ENCODE measurements at places on chromosomes 7 and 10.

GRCh38 chr10:23754179-23754578 is 315.3 kb downstream of the OTUD1 start:
- no peak for DNase-seq

DNA sequence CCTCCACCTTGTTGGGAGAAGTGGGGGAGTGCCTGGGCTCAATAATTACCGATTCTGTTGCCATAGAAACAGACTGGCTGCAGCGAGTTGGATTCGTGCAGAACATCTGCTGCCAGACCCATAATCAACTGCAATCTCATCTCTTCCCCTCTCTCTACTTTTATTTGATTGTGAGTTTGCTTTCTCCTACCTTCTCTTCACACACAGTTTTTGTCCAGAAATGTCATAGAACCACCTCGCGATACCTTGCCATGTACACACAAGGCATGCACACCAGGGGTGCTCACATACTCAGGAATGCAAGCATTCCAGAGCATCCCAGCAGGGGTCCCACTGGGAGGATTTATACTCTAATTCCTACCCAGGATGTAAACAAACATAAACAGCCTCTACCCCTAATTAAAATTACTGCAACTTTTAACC is 262.2 kb upstream of the AOAH start:
- no peak for DNase-seq

- no peak for DNase-seq
Observed at GRCh38 chr10:27494116-27494805, 9.8 kb upstream of the RAB18 start.

- no peak for DNase-seq
Observed at GRCh38 chr7:102393467-102393866, 2.7 kb upstream of the PRKRIP1 start.

DNA sequence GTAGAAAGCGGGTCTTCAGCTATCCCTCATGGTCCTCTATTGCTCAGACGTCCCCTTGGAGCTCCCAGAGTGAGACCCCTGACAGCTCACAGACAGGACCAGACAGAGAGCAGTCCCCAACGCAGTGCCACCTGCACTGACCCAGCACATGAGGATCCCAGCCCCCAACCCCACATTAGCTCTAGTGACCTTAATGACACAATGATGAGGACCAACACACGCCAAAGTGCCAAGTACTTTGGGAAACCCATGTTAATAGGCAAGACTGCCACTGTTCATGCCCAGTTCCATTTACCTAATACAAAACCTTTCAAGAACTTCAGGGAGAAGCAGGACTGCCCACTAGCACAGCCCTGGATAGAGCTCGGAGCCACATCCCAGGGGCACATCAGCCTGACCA is 5.7 kb upstream of the GRB10 start:
- no peak for DNase-seq

DNA sequence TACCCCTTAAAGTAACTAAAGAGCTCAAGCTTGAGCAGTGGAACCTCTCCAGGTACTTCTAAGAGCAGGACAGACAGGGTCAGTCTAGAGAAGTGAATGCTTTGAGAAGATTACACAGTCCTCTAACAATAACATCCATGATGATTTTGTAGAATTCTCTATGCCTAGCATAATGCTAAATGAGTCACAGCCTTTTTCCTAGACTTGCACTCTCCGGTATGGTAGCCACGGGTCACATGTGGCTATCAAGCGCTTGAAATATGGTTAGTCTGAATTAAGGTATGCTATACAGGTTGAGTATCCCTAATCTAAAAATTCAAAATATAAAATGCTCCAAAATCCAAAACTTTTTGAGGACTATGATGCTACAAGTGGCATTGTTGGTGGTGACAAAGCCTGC is 166.6 kb upstream of the MKLN1 start:
- no peak for DNase-seq

- no peak for DNase-seq
Observed at GRCh38 chr7:23242321-23242720, 4.3 kb upstream of the GPNMB start.

DNA sequence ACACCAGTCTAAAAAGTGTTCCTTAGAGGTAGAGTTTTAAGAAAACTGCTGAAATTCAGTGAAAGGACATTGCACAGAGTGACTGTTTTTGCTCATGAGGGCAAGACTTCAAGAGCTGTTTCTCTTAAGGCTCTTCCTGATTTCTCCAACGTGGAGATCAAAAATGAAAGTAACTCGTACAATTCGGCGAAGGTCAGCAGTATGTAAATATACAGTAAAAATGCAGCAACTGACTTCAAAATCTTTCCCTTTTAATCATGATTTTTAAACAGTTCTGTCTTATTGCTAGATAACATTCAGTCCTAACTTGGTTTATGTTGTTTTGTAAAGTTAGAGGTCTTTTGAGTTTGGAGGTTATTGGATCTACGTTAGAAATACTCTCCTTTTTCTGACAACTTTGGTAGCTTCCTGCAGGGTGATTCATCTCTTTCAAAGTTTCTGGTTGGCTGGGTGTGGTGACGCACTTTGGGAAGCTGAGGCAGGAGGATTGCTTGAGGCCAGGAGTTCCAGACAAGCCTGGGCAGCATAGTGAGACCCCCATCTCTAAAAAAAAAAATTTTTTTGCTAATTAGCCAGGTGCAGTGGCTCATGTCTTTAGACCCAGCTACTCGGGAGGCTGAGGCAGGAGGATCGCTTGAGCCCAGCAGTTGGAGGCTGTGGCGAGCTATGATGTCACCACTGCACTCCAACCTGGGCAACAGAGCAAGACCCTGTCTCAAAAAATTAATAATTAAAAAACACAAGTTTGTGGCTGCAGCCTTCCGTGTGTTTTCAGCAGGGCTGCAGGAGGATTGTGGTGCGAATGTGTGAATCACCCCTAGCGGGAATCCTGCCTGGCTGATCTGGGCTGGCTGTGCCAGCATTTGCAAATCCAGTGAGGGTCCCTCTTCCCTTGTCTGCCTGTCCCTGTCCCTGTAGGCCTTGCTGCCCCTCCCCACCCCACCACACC is 29.2 kb upstream of the AP5Z1 start:
- no peak for DNase-seq

DNA sequence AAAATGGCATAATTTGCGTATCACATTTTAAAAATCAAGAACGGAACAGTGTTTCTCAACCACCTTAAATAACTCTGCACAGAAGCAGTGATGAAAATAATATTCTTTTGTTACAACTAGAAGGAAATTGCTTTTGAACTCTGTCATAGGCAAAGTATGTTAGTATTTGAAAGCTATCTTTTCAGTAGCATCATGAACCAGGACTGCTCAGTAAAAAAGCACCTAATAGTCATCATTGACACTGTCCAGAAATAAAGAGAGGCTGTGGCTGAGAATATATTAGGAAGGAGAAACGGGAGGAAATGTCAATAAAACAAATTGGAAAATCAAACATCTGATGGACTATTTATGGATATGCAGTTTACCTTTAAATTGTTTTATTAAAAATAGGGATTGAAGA is 237.2 kb upstream of the AKR1E2 start:
- no peak for DNase-seq

DNA sequence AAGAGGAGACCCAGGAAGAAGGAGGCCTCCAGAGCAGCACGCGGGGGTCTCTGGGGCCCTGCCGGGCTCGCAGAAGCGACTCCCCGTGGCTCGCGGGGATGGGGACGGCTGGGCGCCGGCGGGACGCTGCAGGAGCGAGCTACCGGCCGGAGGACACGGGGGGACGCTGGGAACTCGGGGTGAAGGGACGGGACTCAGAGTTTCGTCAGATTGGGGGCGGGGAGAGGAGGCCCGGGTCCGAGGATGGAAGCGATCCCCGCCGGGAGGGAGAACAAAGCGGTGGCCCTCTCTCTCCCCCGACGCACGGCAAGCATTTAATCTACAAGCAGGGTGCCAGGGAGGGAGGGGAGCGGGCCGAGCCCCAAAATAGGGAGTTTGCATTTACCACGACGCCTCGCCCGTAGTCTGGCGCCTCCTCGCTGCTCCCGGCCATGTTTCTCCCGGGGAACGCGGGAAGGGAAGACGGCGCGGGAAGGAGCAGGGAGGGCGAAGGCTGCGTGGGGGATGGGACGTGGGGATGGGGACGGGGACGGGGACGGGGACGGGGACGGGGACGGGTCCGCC is at the start of gene PRTFDC1:
Gene PRTFDC1 (minus strand): TSS at position 464 of the 564 bp plus-strand sequence. CDS start 31 bp downstream, at position 433.
- no peak for DNase-seq

DNA sequence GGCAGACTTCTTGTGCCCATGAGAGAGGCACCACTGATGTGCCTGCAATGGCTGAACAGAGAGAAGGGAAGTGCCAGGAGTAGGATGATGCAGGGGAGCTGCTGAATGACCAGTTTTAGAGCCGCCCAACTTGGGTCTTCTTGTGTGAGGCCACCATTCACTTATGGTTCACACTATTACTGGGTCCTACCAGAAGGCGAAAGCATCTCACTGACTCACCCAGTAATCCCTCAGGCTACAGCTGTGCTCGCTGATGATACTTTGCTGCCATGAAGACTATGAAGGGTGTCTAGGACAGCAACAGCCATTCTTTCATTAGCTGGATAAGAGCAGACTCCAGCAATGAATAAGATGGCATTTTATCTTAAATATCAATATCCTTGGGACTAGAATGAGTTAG is 47.6 kb downstream of the PLXNA4 start:
- no peak for DNase-seq

DNA sequence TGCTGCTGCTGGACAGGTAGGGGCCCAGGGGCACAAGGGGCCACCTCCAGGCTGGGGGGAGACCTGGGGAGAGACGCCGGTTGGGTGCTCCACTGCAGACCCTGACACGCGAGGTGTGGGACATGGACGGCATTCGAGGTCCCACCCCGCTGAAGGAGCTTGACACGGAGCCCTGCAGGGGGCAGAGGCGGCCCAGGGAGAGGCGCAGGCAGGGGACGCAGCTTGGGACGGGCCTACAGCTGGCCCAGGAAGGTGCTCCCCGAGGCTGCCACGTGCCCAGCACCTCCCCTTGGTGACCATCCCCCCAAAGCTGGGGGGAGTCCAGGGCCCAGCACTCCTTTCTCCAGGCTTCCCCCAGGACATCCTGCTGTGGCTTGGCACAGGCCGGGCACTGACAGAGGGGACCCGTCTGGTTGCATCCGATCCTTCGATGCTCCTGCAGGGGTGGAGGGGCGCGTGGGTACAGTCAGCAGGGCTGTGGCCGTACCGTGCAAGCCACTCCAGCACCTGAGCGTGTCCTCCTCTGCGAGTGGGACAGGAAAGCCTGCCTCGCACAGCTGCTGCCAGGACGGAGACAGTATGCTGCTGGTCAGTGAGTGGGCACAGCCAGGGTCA is 174.4 kb downstream of the ELFN1 start:
- no peak for DNase-seq

Data from stimulated activated CD4-positive, alpha-beta T cell treated with anti-CD3 and anti-CD28 coated beads, Interleukin-2, amount 100 ng/mL, for 4 hours (primary cell).